Activated CD4-positive, alpha-beta T cell treated with anti-CD3 and anti-CD28 coated beads, Interleukin-2, Interleukin-6, amounts not matched to agents 100 ng/mL and 50 ng/mL, durations not matched to agents 16 hours and 8 hours (primary cell): ENCODE measurements at places on chromosomes 2 and 18.
A peak's percentile ranks its signal among the peaks of the same experiment; 100 is the strongest.

DNA sequence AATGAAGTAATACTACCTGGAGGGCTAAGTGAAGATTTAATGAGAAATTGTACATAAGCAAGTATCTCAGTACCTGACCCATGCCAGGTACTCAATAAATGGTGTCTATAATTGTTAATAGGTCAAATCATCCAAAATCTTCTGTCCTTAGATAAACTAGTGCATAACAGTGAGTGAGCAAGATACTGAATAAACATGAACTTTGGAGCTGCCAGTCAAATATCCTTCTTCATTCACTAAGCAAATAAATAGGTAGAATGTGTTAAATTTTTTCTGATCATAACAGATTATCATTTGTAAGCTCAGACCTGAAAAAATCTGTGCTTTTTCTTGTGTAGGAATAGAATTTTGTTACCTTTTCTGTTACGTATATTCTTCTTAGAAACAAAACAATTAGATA, 39.6 kb downstream of the RAB3GAP1 start:
- no peak for DNase-seq

GRCh38 chr2:219561179-219562048, 9.9 kb downstream of the OBSL1 start:
- no peak for DNase-seq

- no peak for DNase-seq
These were observed 32.9 kb downstream of the HS1BP3 start for GRCh38 chr2:20617892-20618467.

DNA sequence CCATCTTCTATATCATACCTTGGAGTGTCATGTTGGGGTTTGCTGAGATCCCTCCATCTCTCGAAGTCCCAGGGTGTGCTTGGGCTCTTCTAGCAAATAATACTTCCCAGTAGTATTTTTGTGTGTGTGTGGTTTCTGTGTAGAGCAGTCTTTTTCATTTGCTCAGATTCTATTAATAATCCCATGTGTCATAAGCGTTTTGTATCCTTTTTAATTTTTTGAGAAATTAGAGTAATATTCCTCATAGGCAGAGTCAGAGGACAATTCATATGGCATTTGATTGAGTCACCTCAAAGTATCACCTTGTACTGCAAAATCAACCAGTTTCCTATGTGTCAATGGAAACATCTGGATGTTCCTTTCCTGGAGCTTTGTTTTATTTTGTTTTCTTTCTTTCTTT, 37.4 kb upstream of the PPP1R1C start:
- DNase-seq, result no peak

GRCh38 chr2:127641133-127641532, 4.8 kb upstream of the GPR17 start:
- DNase-seq, result no peak

DNA sequence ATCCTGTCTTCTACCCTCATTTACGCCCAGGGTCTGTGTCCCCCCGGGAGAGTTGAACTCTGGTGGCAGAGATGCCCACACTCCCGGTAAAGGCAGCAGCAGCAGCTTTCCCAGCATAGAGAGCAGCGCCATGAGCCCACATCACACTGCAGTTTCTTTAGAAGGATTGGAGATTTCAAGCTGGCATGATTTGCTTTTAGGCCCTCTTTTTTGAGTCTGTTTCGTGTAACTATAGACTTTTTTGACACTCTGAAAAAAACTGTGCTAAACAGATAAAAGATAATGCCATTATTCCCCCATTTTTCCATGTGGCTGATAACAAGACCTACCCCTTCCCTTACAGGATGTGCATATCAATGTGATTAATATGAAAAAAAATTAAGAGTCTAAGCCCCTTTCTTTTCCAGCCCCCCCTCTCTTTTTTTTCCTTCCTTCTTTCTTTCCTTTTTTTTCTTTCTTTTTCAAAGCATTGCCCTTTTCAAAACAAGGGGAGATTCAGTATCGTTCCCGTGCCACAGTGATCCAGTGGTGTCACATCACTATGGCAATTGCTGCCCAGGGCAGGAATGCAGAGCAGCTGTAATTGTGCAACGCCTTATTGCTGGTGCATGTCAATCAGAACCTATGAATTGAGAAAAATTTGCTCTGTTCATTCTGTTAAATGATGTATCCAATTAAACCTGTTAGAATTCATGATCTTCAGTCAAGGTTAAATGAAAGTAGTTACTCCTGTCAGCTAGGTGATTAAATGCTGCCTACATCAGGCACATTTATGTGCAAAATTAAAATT, 104.5 kb downstream of the CDCA7 start:
- no peak for DNase-seq

- DNase-seq, result no peak
These were observed 31.3 kb upstream of the CREB1 start for GRCh38 chr2:207498427-207498826.

DNA sequence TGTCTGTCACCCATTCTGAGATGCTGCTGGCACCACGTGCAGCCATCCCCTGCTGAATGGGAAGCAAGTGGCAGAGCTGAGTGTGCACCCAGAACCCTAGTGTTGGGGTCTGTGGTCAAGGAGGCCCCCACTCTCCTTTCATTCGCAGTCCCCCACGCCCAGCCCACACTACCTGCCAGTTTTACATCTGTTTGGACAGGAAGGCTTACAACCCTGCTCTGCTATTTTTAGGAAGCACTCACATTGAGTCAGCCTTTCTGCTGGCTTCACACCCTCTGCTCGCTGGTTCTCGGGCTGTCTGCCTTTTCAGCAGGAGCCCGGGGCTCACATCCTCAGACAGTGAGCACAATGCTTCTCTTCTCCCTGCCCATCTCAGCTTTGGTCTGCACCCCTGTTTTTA, 10.7 kb upstream of the ADCY3 start:
- DNase-seq, result peak; percentile 46

GRCh38 chr2:20496076-20496872, 49.4 kb downstream of the RHOB start:
- no peak for DNase-seq

GRCh38 chr2:186623084-186623483, 33.2 kb downstream of the ITGAV start:
- DNase-seq, result no peak

DNA sequence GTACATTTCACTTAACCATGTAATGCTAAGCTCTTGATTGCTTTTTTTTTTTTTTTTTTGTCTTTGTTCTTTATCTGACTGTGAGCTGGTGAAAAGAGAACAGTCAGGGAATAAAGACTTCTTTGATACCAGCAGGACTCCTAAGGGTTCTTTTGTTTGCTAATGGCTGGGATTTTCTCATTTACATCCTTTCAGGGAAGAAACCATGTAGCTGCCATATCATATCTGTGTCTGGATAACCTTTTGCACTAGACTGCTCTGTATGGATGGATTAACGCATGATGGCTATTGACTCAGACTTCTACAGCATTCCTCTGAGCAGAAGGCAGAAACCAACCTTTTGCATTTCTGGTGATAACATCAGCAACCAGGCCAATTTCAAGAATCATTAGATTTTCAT, 504.0 kb downstream of the LRRTM4 start:
- DNase-seq, result no peak

- DNase-seq, result no peak
These were observed 296.9 kb upstream of the CYRIA start for GRCh38 chr2:16962505-16962904.

DNA sequence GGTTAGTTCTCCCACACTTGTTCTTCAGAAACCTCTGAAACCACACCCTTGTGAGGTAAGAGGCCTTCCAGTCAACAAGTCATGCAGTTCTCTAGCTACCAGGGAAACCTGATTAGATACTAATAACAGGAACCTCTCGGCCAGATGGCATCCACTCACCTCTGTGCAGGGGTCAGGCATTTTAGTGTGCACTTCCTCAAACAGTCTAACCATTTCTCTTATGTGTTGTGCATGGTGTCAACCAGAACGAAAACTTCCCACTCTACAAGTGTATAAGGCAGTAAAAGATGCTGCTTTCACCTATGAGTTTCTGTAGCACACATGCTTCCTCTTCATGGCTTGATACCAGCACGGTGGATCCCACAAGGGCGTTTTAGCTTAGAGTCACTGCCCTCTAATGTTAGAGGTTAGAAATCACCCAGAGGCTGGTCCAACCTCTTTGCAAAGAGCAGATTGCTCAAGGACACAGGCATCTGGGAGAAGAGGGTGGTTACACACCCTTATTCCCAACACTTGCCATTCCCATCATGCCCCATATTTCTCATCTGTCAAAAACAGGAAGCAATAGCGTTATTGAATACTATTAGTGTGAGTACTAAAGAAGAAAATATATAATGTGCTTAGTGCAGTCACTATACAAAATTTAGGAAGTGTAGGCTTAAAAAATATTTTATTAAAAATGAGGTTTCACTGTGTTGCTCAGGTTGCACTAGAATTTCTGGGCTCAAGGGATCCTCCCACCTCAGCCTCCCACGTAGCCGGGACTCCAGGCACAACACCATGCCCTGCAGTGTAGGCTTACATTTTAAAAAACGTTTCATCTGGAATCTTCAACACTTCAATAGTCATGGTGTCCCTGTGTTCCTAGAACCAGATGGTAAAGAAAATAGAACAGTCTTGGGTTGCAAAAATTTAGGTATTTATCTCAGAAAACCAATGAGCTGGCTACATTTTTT, 34.5 kb upstream of the RAB31 start:
- peak; percentile 38 for DNase-seq

DNA sequence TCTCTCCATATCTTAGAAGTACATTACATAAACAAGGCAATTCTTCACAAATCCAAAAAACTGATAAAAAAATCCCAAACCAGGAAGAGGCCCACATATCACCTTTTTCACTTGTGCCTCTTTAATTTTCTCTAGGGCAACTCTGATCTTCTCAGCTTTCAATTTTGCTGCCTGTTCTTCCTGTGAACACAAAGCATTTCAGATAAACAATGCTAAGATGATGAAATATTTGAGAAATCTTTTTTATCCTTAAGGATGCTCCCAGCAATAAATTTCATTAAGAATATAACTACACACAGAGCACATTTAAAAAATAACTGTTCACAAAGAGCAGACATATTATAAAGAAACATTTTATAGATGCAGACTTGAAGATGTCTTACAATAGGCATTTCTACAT, 73.4 kb downstream of the RAPH1 start:
- DNase-seq, result no peak

GRCh38 chr2:141200191-141200590, 930.6 kb downstream of the LRP1B start:
- DNase-seq, result no peak

- no peak for DNase-seq
These were observed 10.3 kb upstream of the CTAGE1 start for GRCh38 chr18:22427822-22428549.

DNA sequence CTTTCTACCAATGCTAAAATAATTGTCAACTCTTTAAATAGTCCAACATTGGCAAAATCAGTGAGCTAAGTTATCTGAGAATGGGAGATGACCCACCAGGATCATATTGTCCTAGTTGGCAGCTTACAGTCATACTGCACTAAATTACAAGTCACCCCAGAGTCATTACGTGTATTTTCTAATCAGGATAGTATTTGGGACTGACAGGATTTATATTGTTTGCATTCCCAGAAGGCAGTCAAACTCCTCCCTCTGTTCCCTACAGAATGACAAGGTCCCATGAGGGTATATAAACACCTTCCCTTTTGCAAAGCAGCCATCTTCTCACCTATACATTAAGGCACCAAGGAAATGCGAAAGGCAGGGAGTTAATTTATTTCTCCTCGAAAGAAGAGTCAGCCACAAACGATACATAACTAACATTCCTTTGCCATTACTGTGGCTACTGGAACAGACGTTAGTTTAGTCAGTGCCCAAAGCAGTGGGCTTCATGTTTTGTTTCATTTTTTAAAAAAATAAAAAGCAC, 125.3 kb downstream of the ANTXR1 start:
- DNase-seq, result no peak

DNA sequence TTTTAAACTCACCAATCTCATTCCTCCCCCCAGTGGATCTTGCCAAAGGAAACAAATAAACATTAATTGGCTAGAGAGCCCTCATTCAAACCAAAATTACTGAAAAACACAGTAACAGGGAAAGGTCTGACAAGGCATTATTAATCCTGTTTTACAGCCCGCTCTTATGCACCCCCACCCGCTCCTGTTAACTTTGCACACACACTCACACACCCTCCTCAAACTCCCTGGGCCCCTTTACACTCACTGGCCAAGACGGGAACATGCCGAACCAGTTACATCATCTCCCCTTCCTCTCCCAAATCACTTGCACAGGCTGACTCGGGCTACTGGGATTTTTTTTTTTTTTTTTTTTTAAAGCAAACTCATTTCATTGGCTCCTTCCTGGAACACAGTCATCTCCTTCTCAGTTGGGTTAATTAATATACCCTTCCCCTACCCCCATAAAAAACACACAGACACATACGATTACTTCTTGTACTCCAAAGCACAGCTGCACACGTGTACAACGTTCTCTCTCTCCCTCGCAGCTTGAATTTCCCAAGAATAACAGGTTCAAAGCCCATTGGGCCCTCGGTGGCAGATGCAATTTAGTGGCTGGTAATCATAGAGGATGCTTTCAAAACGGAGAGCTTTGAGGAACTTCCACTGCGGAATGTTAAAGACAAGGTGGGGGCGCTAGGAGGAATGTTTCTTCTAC, 31.8 kb downstream of the KLF7 start:
- no peak for DNase-seq

DNA sequence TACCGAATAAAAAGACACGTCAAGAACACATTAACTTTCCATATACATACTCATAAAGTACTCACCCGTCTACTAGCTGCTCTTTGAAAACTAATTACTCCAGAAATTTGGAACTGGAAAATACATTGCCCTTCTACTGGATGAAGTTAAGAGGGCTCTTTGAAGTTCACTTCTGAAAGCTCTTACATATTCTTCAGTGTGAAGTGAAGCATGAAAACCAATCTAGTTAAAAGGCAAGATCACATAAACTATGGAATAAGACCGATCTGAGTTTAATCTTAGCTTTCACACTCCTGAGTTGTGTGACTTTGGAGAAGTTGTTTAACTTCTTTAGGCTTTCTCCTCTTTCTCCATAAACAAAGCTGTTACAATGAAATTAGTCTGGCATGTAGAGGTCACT, 38.5 kb downstream of the REV1 start:
- no peak for DNase-seq

GRCh38 chr2:68768461-68768860, 33.9 kb downstream of the ARHGAP25 start:
- DNase-seq, result no peak

DNA sequence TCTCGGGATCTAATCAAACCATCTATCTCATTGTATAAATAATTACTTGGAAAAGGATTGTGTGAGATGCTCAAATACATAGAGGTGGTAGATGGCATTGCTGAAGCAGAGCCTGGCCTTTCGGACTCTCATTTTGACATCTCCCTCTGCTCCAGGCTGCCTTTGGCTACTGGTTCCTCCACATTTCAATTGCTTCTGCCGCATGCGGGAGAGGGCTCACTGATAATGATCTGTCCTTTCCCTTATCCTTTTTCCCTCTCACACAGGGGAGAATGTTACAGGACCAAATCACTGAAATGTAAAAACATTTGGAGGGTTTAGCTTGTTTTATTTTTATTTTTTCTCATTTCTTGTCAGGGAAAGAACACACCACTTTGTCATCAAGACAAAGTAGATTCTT, 380.6 kb upstream of the UBE2E3 start:
- no peak for DNase-seq

- no peak for DNase-seq
These were observed 71.5 kb downstream of the KLHL14 start for GRCh38 chr18:32701313-32701712.

- no peak for DNase-seq
These were observed 222.8 kb downstream of the NAPG start for GRCh38 chr18:10748641-10749040.
